Stimulated activated CD4-positive, alpha-beta T cell treated with anti-CD3 and anti-CD28 coated beads, Interleukin-1b, Interleukin-23, amount 100 ng/mL, for 4 hours (primary cell): ENCODE measurements at places on chromosomes 3 and 15.
A peak's percentile ranks its signal among the peaks of the same experiment; 100 is the strongest.

- peak; percentile 53 for DNase-seq
Observed at GRCh38 chr3:49017971-49018706, at the start of gene DALRD3. Gene DALRD3, minus strand, starts transcription at chr3:49018580. Its CDS starts 16 bp downstream, at chr3:49018564.

GRCh38 chr15:101010781-101011180 is 91.6 kb downstream of the LRRK1 start:
- DNase-seq, result no peak

DNA sequence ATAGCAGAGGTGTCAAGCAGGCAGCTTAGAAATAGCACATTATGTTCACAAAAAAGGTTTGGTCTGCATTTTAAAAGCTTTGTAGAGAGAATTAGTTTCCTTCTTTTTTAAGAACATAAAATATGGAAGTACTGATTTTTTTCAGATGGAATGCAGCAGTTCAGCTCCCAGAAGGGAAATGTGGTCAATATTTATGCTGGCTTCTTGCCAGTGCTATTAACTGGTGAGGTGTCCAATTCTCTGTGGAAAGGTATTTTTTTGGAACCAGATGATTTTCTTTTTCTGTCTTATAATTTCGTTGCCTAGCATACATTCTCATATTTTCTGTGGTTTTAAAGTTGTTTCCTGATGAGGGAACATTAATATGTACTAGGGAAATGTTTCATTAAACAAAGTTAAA is 211.4 kb upstream of the ZNF385D start:
- no peak for DNase-seq

DNA sequence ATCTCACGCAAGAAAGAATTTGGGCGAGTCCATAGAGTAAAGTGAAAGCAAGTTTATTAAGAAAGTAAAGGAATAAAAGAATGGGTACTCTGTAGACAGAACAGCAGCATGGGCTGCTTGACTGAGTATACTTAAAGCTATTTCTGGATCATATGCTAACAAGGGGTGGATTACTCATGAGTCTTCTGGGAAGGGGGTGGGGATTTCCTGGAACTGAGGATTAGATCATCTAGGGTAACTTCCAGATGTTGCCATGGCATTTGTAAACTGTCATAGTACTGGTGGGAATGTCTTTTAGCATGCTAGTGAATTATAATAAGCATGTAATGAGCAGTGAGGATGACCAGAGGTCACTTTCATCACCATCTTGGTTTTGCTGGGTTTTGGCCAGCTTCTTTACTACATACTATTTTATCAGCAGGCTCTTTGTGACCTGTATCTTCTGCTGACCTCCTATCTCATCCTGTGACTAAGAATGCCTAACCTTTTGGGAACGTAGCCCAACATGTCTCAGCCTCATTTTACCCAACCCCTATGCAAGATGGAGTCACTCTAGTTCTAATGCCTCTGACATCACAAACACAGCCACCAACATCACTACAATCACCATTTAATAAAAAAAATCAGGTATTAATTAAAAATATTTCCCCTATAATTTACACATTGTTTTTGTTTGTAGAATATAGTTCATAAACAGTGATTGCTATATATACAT is 890.7 kb upstream of the EPHA6 start:
- DNase-seq, result no peak

DNA sequence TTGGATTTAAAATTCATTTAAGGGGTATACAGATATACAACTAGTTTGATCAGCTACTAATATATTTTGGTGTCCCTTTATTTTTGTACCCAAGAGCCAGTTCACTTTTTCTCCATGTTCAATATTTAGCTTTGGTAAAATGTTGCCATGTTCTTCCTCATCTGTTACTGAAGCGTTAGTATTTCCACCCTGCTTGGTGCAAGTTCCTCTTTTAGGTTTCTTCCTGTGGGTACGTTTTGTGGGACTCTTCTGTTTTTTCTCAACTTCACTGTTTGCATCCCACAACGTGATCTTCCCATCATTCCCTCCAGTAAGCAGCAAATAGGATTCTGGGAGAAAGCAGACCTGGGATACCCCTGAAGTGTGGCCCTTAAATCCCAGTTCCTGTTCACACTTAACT is 14.1 kb downstream of the WDR53 start:
- DNase-seq, result no peak

GRCh38 chr3:101184111-101184510 is 136.3 kb downstream of the IMPG2 start:
- no peak for DNase-seq

DNA sequence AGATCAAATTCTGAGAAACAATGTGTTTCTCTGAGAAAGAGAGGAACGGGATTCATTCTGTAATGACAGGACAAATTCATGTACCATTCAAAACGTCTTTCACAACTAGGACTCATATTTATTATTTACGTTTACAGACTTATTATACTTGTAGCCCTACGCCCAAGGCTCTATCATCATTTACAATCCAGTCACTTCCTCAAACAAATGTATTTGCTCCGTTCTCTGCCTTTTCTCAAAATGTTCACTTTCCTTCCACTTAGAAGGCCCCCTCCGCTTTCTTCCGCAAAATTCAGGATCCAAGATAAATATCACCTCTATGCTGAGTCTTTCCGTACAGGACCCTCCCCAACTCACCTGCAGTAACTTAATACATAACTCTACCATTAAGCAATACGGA is 745 bp downstream of the RSL24D1 start:
- no peak for DNase-seq

DNA sequence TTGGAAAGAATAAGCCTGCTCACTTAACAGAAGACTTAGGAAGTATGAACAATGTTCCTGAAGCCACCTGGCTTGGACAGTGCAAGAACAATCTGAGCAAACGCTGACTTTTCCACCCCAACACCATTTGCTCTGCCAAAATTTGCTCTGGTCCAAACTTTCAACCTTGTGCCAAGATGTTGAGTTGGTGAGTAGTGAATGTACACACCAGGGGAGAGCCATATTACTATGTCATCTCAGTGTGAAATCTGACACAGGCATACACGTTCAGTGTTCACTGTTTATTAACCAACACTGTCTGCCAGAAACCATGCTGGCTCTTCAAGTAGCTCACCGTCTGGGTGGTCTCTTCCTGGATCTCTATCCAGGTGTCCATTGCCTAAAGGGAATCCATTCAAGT is 152.9 kb upstream of the LPP start:
- DNase-seq, result no peak

DNA sequence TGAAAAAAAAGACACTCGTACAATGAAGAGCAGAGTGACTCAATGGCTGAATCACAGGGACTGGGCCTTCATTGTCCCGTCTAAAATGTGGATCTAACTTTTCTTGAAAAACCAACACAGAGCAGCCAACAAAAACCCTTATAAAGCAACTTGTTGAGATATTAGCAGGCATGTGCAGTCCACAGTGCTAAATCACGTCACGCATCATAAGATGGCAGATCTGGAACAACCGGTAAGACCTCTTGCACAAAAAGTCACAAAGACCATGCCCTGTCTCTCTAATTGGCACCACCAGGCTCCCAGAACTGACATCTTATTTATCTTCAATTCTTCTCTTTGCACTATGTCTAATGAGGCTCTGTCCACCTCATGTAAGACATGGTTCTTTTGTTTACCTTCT is 177.0 kb downstream of the MAGI1 start:
- DNase-seq, result no peak

GRCh38 chr15:69288531-69289341 is 10.0 kb upstream of the PAQR5 start:
- DNase-seq, result no peak
